ENCODE measurements at places on chromosomes 13 and 19.
A peak's percentile ranks its signal among the peaks of the same experiment; 100 is the strongest.

GRCh38 chr19:48372904-48373303 lies 8.7 kb downstream of the SYNGR4 start:
- no peak for DNase-seq

DNA sequence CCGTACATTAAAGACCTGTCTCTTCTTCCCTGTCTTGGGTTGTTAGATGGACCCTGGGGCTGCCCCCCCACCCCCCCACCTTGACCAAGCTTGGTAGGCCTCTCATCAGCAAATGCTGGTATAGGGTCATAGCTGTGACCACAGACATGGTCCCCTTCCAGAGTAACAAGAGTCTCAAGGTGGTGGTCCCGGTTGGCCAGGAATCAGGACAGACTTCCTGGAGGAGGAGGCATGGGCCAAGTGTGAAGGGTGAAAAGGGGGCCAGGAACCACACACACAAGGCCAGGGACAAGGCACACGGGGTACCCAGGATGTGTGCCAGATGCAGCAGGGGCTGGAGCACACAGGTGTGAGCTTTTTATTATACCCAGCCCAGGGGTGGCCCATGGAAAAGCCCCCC lies 1.1 kb upstream of the MRI1 start:
- DNase-seq: no peak

GRCh38 chr13:109804654-109805053 lies 18.3 kb upstream of the IRS2 start:
- DNase-seq: no peak

GRCh38 chr13:41588899-41589298 lies 131.5 kb downstream of the RGCC start:
- DNase-seq: peak; percentile 67

DNA sequence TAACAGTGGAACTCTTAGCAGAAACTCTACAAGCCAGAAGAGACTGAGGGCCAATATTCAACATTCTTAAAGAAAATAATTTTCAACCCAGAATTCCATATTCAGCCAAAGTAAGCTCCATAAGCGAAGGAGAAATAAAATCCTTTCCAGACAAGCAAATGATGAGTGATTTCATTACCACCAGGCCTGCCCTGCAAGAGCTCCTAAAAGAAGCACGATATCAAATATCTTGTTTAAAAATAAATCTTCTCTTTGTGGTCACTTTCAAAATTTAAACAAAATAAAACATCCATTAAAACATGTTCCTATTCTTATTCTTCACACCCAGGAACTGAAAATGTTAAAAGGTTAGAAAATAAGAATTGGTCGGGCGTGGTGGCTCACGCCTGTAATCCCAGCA lies 13.7 kb downstream of the MICU2 start:
- DNase-seq: no peak

- DNase-seq: no peak
Measured at GRCh38 chr13:40118337-40118736, 462.9 kb downstream of the COG6 start.

DNA sequence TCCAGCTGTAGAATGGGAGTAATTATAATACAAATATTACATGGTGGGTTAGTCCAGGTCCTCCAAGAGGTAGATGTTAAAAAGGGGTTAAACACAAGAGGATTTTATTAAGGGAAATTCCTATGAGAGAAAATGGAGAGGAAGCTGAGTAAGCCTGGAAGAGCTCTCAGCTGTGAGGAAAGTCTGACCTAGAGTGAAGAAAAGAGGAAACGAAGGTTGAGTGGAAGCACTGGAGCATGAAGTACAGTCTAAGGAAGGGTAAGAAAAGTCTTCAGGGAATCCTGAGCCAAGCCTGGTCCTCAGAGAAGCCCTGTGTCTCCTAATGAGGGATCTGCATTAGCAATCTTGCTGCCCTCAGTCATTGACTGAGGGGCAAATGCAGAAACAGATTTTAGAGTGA lies 506.2 kb downstream of the GPC5 start:
- no peak for DNase-seq

DNA sequence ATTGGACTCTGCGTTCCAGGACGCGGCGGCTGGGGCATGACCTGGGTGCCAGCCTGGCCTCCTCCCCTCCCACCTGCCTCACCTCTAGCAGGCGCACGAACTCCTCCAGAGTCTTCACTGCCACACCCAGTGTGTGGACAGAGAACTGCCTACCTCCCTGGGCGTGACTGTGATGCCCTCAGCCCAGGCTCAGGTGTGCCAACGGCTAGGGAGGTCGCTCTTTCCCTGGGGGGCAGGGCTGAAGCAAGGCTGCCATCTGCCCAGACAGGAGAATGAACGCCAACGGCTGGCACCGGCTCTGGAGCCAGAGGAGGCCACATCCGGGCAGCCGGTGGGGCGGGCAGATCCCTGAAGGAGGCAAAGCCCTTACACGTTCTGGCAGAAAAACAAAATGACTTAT lies 11.3 kb downstream of the NANOS3 start:
- DNase-seq: no peak

DNA sequence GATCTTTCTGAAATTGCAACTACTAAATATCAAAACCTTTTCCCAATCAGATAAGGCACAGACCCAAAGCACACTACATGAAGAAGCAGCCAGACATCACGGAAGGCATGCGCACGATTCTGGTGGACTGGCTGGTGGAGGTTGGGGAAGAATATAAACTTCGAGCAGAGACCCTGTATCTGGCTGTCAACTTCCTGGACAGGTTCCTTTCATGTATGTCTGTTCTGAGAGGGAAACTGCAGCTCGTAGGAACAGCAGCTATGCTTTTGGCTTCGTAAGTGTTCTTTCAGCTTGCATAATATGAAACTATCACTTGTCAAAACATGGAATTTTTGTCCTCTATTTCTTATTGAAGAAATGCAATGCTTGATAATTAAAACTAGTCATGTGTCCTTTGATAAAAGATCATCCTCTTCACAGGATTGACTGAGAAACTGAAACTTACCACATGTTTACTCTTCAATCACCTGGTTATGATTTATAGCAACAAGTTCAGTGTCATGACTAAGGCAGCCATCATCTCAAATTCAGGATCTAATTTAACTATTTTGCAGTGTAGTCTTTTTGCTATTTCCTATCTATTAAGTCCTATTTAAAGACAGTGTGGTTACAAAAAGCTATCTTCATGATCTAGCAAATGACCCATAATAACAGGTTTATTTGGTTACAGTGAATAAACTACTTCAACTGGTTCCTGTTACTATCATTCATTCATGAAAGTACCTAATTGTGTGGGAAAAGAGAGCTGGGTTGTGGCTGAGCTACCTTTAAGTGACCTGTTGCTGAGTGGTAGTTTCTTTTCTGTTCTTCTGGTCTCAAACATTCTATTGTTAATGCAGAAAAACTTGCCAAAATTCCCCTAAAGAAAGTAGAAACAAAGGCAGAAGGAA lies 6.5 kb downstream of the CCNA1 start:
- DNase-seq: no peak

- DNase-seq: no peak
Measured at GRCh38 chr13:28376604-28377003, 118.3 kb downstream of the FLT1 start.

DNA sequence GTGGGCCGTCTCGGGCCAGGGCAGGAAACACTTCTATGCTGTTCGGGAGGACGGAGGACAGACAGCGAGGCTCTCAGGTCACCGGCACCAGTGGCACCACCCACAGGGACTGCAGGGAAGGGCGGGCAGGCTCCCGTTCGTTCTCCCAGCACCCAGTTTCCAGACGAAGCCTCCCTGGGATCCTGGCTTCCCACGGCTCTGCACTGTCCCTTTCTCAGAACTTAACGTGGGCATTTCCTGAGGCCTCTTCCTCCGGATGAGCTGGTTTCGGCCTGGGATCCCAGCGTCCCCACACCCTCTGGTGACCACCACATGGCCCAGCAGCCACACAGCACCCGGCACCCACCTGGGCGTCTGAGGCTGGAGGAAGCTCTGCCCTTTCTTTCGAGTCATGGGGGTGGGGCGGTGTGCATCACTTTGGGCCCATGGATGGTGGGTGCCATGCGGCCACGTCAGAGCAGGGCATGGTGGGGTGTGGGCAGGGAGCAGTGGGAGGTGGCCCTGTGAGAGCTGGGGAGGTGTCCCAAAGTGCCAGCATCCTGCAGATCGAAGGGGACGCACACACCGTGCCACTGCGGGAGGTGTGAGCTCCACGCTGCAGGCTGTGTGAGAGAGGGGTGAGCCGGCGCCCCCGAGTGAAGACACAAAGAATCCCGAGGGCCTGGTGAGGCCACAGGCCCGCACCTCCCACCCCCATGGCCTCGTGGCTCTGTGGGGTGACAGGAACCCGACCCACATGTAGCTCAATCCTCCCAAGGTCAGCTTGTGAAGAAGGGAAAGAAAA lies 38.7 kb upstream of the GRTP1 start:
- peak; percentile 2 for DNase-seq

GRCh38 chr19:12937093-12937926 lies 1.1 kb upstream of the CALR start:
- peak; percentile 50 for DNase-seq

GRCh38 chr13:30711375-30711774 lies 24.0 kb upstream of the ALOX5AP start:
- no peak for DNase-seq

- no peak for DNase-seq
Measured at GRCh38 chr13:77810878-77811277, 107.8 kb downstream of the EDNRB start.

- DNase-seq: no peak
Measured at GRCh38 chr19:45637890-45638667, 1.1 kb downstream of the EML2 start.

DNA sequence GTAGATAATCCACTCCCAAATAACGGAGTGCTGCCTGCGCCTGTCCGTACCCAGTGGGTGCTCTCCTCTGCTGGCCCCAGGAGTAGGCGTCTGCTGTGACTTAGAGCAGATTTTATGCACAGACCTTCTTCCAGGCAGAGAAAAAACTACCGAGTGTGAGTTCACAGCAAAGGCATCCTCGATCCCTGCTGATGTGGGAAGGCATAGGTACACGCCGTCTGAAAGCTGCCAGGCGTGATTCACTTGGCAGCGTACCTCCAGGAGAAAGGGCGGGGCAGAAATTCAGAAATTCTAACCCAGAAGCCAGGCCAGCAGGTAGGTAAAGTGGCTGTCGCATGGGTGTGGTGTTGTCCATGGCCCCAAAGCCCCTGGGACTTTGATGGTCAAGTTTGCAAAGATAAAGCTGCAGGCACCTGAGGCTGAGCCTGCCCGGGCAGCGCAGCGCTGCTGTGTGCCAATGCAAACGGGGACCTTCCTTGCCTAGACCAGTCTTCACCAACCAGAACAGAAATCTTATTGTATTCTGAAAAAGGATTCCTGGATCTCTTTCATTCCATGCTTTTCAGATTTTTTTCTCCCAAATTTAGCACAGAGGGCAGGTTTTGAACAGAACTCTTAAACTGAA lies 36.3 kb downstream of the COL4A2 start:
- DNase-seq: no peak

DNA sequence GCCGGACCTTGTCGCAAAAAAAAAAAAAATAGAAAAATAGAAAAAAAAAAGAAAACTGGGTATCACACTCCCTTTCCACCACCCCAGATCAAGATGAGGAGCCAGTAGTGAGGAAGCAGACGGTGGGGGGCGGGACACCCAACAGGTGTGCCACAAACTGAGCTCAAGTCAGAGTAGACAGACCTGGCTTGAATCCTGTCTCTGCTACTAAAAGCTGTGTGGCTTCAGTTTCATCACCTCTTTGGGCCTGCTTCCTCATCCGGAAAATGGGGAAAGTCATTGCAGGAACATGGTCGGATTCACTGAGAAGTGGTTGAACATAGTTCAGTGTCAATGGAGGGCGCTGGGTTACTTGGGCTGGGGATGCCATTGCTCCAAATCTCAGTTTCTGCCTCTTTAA lies 2.9 kb downstream of the HIF3A start:
- DNase-seq: no peak

- DNase-seq: no peak
Measured at GRCh38 chr13:48188601-48189000, 44.4 kb upstream of the ITM2B start.

Measured in activated CD4-positive, alpha-beta T cell treated with anti-CD3 and anti-CD28 coated beads for 36 hours (primary cell).